ENCODE measurements at places on chromosomes 16 and 17. TPM values are rescaled to one million over a fixed set of nuclear protein-coding genes. Genes with fewer than 3 reads are reported as not detected.
A peak's percentile ranks its signal among the peaks of the same experiment; 100 is the strongest.

NLK gene
- 74.8 TPM for total RNA-seq

GRAP gene
- 9.6 TPM for total RNA-seq

- no peaks in the 10 kb centered on the region for H3K4me1 ChIP-seq
- no peak overlapping the region for H3K27ac ChIP-seq
- no peak overlapping the region for H3K4me3 ChIP-seq
- no peak for DNase-seq
- peaks cover 9% of the 10 kb centered on the region for H3K27me3 ChIP-seq
Measured at GRCh38 chr17:77042476-77043231, 98.1 kb upstream of the SEC14L1 start.

DNA sequence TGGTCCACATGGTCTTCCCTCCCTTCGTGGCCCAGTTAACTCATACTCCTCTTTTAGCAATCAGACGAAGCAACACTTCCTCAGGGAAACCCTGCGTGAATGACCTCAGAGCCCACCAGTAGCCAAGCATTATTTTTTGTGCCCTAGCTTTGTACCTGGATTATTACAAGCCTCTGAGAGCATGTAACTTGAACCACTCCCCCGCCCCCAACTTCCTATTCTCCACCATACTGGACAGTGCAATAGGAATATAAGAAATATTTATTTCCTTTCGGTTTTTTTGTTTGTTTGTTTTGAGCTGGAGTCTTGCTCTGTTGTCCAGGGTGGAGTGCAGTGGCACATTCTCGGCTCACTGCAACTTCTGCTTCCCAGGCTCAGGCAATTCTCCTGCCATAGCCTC lies 2.9 kb downstream of the CPPED1 start:
- no peak overlapping the region for H3K27ac ChIP-seq
- H3K4me3 ChIP-seq, result no peak overlapping the region
- H3K36me3 ChIP-seq, result no peaks in the 10 kb centered on the region
- H3K4me1 ChIP-seq, result peaks cover 24% of the 10 kb centered on the region
- no peaks in the 10 kb centered on the region for H3K27me3 ChIP-seq

GRCh38 chr17:55167024-55167725 lies 97.6 kb upstream of the HLF start:
- no peak for DNase-seq
- H3K36me3 ChIP-seq, result no peaks in the 10 kb centered on the region
- no peak overlapping the region for H3K4me3 ChIP-seq
- no peaks in the 10 kb centered on the region for H3K4me1 ChIP-seq
- H3K27me3 ChIP-seq, result no peaks in the 10 kb centered on the region
- H3K27ac ChIP-seq, result no peak overlapping the region

DNA sequence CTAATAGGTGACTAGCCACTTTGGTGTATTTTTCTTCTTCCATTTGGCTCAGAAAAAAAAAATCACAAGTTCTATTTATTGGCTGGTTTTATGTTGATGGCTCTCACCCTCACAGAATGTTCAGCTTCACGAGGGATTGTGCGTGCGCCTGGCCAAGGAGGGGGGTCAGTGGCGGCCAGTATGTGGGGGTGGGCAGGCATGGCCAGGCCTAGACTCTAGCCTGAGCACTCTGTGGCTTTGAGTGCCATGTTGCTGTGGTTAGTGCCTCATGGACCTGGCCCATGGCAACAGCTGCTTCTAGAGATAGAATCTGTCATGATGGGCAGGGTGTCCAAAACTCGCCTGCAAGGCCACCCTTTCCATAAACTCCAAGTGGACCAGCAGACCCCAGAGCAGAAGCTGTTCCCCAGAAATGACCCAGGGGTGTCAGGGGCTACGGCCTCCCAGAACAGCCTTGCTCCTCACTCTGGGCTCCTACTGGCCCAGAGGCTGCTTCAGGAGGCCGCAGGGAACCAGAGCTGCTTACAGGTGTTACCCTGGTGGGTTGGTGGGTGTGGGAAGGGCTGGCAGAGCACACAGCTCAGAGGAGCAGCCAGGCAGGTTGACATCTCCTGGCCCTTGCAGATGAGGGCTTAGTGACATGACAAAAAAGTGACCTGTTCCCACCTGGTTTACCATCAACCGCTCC lies 124.9 kb downstream of the SOCS1 start:
- H3K4me3 ChIP-seq, result no peak overlapping the region
- no peaks in the 10 kb centered on the region for H3K27me3 ChIP-seq
- H3K27ac ChIP-seq, result no peak overlapping the region
- DNase-seq, result no peak

DNA sequence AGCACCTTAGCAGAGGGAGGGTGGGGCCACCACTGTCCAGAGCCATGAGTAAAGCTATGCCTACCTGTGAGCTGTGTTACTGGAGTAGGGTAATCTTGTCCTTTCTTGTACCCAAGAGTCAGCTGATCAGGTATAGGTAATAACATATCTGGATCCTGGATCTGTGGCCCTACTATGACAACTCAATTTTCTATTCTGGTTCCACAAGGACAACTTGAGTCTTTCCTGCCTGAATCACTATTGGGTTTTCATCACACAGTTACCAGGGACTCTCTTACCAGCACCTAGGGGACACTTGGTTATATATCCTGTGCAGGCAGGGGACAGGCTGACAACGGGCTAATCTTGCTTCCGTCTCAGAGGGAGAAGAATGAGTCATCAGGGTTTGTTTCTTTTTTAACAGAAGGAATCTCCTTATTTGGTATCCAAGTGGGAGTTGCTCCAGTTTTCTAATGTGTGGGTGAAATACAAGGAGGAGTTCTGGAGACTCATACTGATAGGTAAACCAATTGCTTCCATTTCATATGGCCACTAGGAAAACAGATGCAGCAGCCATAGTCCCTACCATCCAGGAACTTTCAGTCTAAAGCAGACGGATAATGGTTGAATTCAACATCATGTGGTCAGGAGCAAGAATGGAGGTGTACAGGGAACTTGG lies 6.8 kb downstream of the ZNF267 start:
- H3K27ac ChIP-seq, result no peak overlapping the region
- H3K4me3 ChIP-seq, result no peak overlapping the region
- no peaks in the 10 kb centered on the region for H3K36me3 ChIP-seq
- DNase-seq, result peak; percentile 44

DNA sequence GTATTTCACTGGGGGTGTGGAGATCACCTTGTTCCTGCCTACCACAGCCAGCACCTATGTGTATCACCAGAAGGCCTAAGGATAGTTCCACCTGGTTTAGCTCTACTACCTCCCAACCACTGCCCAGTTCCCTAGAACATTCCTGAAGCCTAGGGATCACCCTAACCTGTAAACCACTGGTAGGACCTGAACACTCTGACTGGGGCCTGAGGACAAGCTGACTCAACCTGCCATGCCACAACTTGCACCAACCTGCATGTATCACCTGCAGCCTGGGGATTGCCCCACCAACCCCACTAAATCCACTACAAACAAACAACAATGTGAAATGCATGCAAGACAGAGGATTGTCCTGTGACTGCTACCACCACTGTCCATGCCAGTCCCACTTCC lies 128.1 kb downstream of the KIF2B start:
- no peaks in the 10 kb centered on the region for H3K27me3 ChIP-seq
- H3K27ac ChIP-seq, result no peak overlapping the region
- H3K36me3 ChIP-seq, result no peaks in the 10 kb centered on the region

DNA sequence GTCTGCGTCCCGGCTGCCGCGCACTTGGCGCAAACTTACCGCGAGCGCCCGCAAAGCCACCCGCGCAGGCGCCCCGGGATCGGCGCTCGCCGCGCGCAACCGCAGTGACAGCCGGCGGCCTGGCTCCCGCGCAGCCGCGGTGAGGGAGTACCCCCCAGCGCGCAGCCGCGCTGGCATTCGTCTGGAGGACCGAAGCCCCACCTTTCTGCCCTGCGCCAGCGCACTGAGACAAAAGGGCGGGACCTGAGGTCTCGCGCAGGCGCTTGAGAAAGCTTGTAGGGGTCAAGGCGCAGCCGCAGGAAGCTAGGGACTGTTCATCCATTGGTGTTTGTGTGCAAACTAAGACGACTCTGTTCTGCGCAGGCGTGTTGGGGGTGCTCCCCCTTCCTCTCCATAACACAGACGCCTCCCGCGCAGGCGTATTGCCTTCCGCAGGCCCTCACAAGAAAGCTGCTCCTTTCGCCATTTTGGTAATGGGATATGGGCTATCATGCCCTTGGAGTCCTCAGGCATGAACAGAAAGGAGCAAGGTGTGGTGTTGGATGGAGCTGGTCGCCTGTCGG lies at the start of gene PHF12:
TSS of gene PHF12 (minus strand) at position 91 of the 563 bp plus-strand sequence. CDS start 558 bp downstream, outside the sequence.
- H3K4me3 ChIP-seq, result peak within 1 kb of the TSS; percentile 53
- H3K4me1 ChIP-seq, result peaks cover 33% of the 10 kb centered on the region
- H3K36me3 ChIP-seq, result no peaks in the 10 kb centered on the region
- peak; percentile 100 for DNase-seq
- H3K27me3 ChIP-seq, result no peaks in the 10 kb centered on the region

GRCh38 chr17:28615260-28615940 lies 1.4 kb upstream of the RSKR start:
- peaks cover 70% of the 10 kb centered on the region for H3K36me3 ChIP-seq
- DNase-seq, result peak; percentile 31
- no peak overlapping the region for H3K4me3 ChIP-seq
- H3K4me1 ChIP-seq, result no peaks in the 10 kb centered on the region
- H3K27me3 ChIP-seq, result no peaks in the 10 kb centered on the region
- no peak overlapping the region for H3K27ac ChIP-seq

TM4SF5 gene
- total RNA-seq, result not detected

DNA sequence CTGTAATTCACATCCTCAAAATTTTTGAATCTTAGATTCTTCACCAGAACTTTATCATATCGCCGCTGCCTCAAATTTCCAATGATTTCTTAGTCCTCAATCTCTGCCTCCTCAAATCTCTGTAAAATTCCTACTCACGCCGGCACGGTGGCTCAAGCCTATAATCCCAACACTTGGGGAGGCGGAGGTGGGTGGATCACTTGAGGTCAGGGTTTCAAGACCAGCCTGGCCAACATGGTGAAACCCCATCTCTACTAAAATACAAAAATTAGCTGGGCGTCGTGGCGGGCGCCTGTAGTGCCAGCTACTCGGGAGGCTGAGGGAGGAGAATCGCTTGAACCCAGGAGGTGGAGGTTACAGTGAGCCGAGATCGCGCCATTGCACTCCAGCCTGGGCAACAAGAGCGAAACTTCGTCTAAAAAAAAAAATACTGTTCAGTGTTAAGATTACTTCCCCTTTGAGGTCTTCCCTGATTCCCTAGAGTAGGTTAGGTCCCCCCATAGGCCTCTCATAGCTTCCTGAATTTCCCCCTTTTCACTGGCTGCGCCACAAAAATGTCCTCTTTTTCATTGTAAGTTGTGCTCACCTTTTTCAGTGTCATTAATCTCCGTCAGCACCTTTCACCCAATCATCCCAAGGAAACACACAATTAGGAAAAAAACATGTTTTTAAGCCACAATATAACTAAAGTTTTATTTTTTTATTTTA lies 919 bp upstream of the CBX1 start:
- DNase-seq, result no peak
- peaks cover 25% of the 10 kb centered on the region for H3K4me1 ChIP-seq
- no peak overlapping the region for H3K27ac ChIP-seq
- H3K4me3 ChIP-seq, result no peak overlapping the region
- H3K36me3 ChIP-seq, result no peaks in the 10 kb centered on the region
- no peaks in the 10 kb centered on the region for H3K27me3 ChIP-seq

GRCh38 chr17:58156839-58157803 lies 8.9 kb downstream of the OR4D1 start:
- peaks cover 8% of the 10 kb centered on the region for H3K4me1 ChIP-seq
- DNase-seq, result no peak
- H3K36me3 ChIP-seq, result no peaks in the 10 kb centered on the region
- H3K27ac ChIP-seq, result no peak overlapping the region
- H3K4me3 ChIP-seq, result peak overlapping the region; percentile 3
- peaks cover 46% of the 10 kb centered on the region for H3K27me3 ChIP-seq

GRCh38 chr16:5900046-5900445 lies 802.5 kb upstream of the EEF2KMT start:
- no peak overlapping the region for H3K27ac ChIP-seq
- no peaks in the 10 kb centered on the region for H3K36me3 ChIP-seq
- no peaks in the 10 kb centered on the region for H3K27me3 ChIP-seq

DNA sequence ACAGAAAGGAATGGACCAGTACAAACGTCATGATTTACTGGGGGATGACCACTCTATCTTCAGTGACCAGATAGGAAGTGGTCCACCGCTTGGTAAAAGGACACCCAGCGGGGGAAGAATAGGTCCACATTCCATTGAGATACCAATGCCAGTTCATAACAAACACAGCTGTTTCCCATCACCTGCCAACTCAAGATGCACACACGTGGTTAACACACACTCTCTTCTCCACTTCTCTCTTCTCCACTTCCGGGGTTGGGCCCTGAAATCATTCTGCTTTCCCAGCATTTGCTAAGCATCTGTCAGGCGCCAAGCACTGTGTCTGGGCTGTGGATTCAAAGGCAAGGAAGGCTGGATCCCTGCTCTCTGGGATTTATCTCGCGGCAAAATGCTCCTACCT lies 175.5 kb downstream of the SLC39A11 start:
- no peak overlapping the region for H3K27ac ChIP-seq
- no peak overlapping the region for H3K4me3 ChIP-seq
- no peaks in the 10 kb centered on the region for H3K36me3 ChIP-seq
- no peak for DNase-seq

All from adrenal gland (tissue), 19 donors.